Activated T-helper 1 cell treated with anti-CD3 and anti-CD28 coated beads, Interleukin-2, amount 50 U/mL, for 16 hours (primary cell): ENCODE measurements at places on chromosomes 6 and 20.

DNA sequence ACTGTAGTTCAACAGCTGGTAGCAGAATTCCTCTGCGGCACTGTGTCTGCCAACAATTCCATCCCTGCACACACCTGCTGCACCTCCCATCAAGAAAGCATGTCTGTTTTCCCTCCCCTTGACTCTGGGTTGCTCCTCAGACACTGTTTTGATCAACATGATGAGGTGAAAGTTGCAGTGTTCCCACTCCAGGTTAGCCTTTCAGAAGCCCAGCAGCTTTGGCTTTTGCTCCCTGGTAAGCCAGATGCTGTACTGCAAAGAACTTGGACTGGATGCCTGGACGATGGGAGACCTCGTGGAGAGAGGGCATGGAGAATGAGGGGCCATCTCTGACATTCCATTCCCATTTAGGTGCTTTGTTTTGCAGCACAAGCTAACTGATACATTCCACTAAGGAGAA, 79.1 kb upstream of the MAFB start:
- no peak for DNase-seq

DNA sequence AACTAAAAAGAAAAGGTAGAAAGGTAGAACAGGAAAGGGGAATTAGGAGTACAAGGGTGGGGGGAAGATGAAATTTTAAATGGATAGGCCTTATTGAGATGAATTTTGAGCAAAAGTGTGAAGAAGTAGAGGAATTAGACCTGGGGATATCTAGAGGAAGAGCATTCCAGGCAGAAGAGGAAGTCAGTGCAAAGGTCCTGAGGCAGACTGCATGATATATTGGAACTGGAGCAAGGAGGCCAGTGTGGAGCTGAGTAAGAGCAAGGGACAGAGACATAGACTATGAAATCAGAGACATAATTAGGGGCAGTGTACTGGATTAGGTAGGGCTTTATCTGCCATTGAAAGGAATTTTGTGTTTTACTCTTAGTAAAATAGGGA, 40.4 kb downstream of the MAPK14 start:
- DNase-seq = no peak

- DNase-seq = no peak
Observed at GRCh38 chr20:58078741-58079522, 149.5 kb downstream of the ANKRD60 start.

GRCh38 chr6:147805155-147805554, 296.7 kb downstream of the SAMD5 start:
- DNase-seq = no peak

DNA sequence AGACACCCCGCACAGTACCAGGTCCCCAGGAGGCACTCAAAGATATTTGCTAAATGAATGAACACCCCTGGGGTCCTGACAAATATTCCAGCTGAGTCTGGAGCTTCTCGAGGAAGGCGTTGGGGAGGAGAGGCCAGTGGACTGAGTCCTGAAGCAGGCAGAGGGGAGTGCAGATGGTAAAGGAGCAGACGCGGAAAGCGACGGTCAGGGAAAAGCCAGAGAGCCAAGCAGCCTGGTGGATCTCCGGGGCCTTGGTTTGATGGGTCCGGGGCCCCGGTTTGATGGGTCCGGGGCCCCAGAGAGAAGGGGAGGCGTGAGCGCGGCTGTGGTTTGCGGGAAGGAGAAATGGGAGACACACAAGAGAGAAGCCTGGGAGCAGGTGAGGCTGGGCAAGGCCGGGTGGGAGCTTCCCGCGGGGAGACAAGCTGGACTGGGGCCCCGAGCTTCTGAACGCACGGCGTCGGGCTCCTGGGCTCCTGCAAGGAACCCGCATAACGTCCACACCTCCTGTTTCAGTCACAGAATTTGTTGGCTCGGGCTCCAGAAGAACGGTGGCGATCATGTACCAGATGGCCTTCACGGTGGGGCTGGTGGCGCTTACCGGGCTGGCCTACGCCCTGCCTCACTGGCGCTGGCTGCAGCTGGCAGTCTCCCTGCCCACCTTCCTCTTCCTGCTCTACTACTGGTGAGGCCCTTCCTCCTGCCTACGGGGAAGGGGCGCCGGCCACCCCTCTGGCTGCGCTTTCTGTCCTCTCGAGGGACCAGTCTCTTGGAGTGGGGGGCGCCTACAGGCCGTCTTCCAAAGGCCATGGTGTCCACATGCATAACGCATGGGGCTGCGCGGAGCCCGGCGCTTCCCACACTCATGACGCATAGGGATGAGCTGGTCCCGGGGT, 12.1 kb downstream of the SLC22A1 start:
- DNase-seq = no peak

- DNase-seq = no peak
Observed at GRCh38 chr20:52757411-52757810, 214.7 kb upstream of the TSHZ2 start.

DNA sequence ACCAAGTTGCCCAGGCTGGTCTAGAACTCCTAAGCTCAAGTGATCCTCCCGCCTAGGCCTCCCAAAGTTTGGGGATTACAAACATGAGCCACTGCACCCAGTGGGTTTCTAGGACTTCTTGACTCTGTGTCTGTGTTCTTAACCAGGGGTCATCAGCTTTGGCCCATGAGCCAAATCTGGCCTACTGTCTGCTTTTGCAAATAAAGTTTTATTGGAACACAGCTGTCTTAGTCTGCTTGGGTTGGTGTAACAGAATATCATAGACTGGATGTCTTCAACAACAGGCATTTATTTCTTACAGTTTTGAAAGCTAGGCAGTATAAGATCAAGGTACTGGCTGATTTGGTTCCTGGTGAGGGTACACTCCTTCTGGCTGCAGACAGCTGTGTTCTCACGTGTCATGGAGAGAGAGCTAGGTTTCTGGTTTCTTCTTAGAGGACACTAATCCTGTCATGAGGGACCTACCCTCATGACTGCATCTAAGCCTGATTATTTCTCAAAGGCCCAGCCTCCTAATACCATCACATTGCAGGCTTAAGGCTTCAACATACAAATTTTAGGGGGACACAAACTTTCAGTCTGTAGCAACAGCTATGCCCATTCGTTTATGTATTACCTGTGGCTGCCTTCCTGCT, 23.3 kb downstream of the ARFGEF2 start:
- no peak for DNase-seq
